ENCODE measurements at places on chromosomes 11 and 22. TPM values are rescaled to one million over a fixed set of nuclear protein-coding genes. Genes with fewer than 3 reads are reported as not detected.

The SYTL2 gene
- polyA plus RNA-seq: 72.1 TPM

The FXYD2 gene
- 8.0 TPM for polyA plus RNA-seq

The SAA4 gene
- polyA plus RNA-seq: not detected

The MPPED2 gene
- polyA plus RNA-seq: 4.5 TPM

The RAB3IL1 gene
- polyA plus RNA-seq: 20.2 TPM

The MRTFA gene
- 29.7 TPM for polyA plus RNA-seq

The SUSD2 gene
- polyA plus RNA-seq: 11.5 TPM

The OR56A1 gene
- not detected for polyA plus RNA-seq

The FAM83F gene
- 0.36 TPM for polyA plus RNA-seq

The GGT1 gene
- polyA plus RNA-seq: 6.1 TPM

The TUB gene
- 28.6 TPM for polyA plus RNA-seq

The MB gene
- polyA plus RNA-seq: 1.4 TPM

The APOL3 gene
- polyA plus RNA-seq: 38.9 TPM

The RASSF10 gene
- 15.2 TPM for polyA plus RNA-seq

The OR2D2 gene
- not detected for polyA plus RNA-seq

The ART1 gene
- polyA plus RNA-seq: 0.24 TPM

The TEX12 gene
- polyA plus RNA-seq: 0.48 TPM

The HBE1 gene
- polyA plus RNA-seq: 10.6 TPM

The TRIM29 gene
- polyA plus RNA-seq: 0.33 TPM

The POU2F3 gene
- polyA plus RNA-seq: 1.6 TPM

The OR5P2 gene
- polyA plus RNA-seq: not detected

The C11orf97 gene
- polyA plus RNA-seq: 3.7 TPM

The P2RY6 gene
- polyA plus RNA-seq: 1.6 TPM

The DTX4 gene
- polyA plus RNA-seq: 53.5 TPM

The RNF215 gene
- 22.7 TPM for polyA plus RNA-seq

The TRPM5 gene
- 0.10 TPM for polyA plus RNA-seq

The CBY1 gene
- polyA plus RNA-seq: 59.3 TPM

The PHLDA2 gene
- 0.96 TPM for polyA plus RNA-seq

The TUBGCP6 gene
- 45.1 TPM for polyA plus RNA-seq

The KCNJ1 gene
- 0.12 TPM for polyA plus RNA-seq

The LYVE1 gene
- polyA plus RNA-seq: 218 TPM

The LAMTOR1 gene
- 98.3 TPM for polyA plus RNA-seq

The ATL3 gene
- polyA plus RNA-seq: 15.2 TPM

The ELMOD1 gene
- 6.1 TPM for polyA plus RNA-seq

The HOATZ gene
- 7.9 TPM for polyA plus RNA-seq

The KCNC1 gene
- polyA plus RNA-seq: 1.2 TPM

The SAC3D1 gene
- 16.8 TPM for polyA plus RNA-seq

The CD6 gene
- polyA plus RNA-seq: 1.5 TPM

The OR51E1 gene
- polyA plus RNA-seq: 0.36 TPM

The TCN1 gene
- polyA plus RNA-seq: 0.28 TPM
